Erythroblast (primary cell): ENCODE measurements at places on chromosomes 7 and 10.

DNA sequence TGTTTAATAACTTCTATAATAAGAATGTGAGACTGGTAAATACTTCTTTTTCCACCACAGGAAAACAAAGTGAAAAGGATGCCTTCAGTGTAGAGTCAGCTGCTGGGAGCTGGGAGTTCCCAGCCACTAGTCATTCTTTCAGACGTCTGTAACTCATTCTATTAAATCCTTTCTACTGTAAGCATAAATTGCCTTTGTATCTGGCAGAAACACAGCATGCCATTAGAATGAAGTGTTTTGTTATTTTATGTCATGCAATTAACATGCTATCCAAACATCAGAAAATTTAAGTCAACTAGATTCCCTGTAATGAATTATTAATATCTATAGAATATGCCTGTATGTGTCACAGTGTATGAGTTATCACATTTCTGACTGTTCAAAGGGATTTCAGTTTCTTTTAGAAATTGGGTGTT is 14.3 kb downstream of the BPGM start:
- no peak for DNase-seq

DNA sequence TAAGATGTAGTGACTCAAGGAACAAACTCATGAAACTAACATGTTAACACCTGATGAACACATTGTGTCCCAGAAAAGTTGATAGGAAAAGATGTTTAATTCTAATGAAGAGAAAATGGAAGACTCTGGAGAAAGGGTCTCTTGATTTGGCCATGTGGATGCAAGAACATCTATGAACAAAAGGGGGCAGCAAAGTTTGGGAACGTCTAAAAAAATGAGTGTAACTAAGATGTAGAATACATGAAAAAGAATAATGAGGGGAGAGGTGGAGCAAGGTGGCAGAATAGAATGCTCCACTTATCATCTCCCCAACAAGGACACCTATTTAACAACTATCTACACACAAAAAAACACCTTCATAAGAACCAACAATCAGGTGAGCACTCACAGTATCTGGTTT is 805.1 kb downstream of the TNS3 start:
- no peak for DNase-seq

DNA sequence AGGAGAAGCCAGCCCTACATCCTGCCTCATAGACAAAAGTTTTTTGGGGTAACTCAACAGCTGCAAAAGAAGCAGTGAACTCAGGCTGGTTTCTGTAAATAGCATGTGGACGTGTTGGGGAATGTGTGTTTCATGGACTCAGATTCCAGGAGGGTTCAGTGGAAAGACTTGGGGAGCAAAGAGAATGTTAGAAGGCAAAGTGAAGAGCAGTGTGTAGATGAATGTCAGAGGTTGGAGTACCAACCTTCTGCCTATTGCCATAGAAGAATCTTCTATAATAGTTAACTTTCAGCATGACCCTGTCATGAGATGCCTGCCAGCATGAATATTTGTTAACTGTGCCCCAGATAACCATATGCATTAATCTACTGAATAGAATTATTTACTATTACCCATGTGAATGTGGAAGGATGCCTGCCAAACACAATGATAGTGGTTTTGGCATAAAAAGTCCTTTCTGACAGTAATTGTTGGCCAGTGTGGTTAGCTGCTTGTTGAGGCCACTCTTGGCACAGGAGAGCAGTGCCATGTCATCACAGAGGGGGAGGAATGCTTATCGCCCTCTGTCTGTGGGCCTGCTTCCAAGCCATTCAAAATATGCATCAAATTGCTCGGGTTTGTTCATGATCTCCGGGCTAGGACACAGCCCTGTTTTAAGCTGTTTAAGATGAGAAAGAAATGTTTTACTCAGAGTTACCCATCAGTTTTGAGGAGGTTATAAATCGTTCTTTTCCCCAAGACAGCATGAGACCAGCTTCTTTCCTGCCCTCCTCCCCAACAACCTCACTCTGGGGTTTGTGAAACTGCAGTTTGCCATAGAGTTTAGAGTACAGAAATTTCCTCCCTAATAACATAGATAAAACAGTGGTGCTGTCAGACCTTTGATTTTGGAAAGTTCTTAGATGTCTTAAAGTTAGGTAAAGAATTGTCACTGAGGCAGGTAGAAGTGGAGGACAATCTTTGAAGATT is 165.3 kb downstream of the WNT2 start:
- DNase-seq, result peak; percentile 70

DNA sequence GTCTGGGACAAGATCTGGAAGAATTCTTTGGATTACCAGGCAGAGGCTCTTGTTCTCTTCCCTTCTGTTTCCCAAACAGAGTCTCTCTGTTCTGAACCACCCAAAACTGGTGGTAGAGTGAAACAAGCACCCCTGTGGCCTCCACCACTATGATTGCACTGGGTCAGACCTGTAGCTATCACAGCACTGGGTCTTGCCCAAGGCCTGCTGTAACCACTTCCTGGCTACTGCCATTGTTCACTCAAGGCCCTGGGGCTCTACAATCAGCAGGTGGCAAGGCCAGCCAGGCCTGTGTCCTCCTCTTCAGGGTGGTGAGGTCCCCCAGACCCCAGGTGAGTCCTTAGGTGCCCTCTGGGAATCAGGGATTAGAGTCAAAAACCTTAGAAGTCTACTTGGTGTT is 4.1 kb upstream of the LRRC17 start:
- no peak for DNase-seq

DNA sequence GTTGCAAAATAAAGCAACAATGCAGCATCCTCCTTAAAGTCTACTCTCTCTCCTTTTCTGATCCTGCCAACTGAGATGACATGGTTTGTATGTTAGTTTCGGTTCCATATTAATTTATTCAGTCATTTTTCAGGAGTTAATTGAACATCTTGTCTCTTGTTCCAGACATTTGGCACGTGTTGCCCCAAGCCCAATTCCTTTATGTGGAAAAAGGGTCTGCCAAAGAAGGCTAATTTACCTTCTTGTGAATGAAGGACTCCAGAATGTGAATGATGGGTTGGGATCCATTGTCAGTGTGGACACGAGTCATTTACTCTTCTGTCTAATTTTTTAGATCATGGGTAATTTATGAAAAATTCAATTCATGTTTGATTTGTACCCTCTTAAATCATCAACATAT is 350.9 kb upstream of the LRGUK start:
- no peak for DNase-seq

GRCh38 chr7:75649462-75649861 is 89.3 kb downstream of the HIP1 start:
- no peak for DNase-seq

GRCh38 chr10:127944256-127944655 is 37.4 kb downstream of the PTPRE start:
- no peak for DNase-seq

DNA sequence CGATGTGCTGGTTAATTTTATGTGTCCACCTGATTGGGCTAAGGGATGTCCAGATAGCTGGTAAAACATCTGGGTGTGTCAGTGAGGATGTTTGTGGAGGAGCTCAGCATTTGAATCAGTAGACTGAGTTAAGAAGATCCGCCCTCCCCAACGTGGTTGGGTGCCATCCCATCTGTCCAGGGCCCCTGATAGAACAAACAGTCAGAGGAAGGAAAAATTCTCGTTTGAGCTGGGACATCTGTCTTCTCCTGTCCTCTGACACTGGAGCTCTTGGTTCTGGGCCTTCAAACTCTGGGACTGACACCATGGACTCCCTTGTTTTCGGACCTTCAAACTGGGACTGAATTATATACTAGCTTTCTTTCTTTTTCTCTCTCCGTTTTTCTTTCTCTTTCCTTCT is 59.6 kb downstream of the CARD11 start:
- no peak for DNase-seq

DNA sequence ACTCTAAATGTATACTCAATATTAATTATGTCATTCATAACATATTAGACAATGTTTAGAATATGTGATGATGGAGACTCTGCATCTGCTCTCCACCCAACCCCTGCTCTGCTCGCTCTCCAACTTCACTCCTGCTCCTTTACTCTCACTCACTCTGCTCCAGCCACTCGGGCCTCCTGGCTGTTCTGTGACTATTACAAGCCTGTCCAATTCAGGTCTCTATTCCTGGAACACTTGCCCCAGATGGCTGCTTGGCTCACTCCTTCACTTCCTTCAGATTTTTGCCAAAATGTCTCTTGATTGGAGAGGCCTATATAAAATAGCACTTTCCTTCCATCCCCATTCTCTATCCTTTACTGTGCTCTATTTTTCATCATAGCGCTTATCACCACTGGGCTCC is 84.8 kb downstream of the HBP1 start:
- DNase-seq, result no peak

- DNase-seq, result no peak
Measured at GRCh38 chr7:4023502-4023901, 658.6 kb upstream of the FOXK1 start.

DNA sequence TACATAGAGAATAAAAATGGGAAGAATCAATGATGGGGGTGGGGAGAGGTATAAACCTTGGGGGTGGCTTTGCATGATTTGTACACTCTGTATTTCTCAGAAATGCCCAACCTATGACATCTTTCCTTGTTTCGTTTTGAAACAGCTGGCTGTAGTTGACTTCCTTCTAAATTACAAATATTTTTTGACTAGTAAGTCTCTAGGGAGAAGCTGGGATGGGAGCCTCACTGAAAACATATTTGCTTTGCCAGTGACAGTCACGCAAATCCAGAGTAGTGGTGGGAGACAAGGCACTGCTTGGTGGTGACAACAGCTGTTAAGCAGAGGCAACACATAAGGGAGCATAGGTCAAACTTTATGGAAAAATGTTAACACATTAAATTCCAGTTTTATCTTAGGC is 440.5 kb downstream of the SEMA3D start:
- no peak for DNase-seq

GRCh38 chr7:90312745-90313144 is 8.4 kb downstream of the FAM237B start:
- peak; percentile 4 for DNase-seq

DNA sequence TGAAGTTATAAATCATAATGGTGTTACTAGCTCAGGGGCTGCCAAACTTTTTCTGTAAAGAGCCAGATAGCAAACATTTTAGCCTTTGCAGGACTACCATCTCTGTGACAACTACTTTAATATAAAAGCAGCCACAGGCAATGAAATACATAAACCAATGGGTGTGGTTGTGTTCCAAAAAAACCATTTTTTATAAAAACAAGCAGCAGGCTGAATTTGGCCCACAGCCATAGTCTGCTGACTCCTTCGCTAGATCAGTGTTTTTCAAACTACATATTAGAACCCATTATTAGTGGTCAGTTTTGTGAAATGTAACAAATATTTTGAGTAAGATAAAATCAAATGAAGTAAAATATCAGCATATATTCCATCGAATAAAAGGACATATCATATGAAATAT is 13.6 kb downstream of the GNG11 start:
- no peak for DNase-seq

GRCh38 chr7:102874966-102875365 is 37.8 kb upstream of the LRRC17 start:
- no peak for DNase-seq

GRCh38 chr7:157926521-157927150 is 589.8 kb downstream of the DNAJB6 start:
- no peak for DNase-seq

GRCh38 chr7:2621061-2621828 is 10.5 kb upstream of the TTYH3 start:
- DNase-seq, result no peak

GRCh38 chr7:26841003-26841739 is 23.2 kb downstream of the SKAP2 start:
- no peak for DNase-seq

DNA sequence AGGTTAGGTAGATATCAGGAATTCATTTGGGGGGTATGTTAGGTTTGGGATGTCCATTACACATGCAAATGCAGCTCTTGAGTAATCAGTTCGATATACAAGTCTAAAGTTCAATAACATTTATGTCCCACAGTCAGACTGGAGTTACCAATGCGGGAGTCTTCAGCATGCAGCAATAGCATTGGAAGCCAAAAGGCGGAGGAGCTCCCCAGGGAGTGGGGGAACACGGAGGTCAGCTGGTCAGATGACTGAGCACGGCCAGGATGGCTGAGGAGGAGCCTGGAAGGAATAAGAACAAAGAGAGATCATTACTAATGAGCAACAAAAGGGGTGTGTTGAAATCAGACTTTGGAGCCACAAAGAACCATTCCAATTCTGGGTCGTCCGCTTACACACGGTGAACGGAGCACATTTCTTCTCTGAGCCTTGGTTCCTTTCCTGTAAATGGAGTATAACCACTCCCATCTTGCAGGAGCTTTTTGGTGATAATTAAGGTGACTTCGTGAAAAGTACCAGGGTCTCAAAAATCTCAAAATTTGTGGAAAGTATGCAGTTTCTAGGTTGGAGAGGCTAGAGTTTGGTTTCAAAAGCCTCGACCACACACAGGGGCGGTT is 478 bp upstream of the ZNF22 start:
- no peak for DNase-seq

DNA sequence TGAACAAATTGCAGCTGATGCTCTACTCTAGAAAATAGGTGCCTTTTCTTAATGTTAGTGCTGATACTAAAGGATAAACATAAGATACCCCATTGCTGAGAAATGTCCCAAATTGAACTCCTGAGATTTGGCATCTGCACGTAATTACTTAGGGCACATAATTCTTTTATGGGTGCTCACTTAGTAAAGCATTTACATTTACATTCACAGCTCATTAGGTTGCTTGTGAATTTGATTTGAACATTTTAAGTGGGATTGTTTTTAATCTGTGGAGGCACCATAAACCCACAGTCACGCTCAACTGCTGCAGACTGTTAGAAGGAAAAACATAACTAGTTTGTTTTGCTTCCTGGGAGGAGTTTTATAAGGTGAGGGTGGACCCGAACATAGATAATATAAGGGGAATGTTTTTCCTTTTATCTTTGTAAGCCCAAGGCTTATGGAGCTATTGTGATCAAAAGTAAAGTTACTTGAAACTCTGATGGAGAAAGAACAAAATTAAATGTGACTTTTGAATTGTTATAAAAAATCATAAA is 560.8 kb downstream of the REEP3 start:
- DNase-seq, result no peak

- no peak for DNase-seq
Measured at GRCh38 chr10:118167056-118167700, 120.4 kb upstream of the RAB11FIP2 start.

DNA sequence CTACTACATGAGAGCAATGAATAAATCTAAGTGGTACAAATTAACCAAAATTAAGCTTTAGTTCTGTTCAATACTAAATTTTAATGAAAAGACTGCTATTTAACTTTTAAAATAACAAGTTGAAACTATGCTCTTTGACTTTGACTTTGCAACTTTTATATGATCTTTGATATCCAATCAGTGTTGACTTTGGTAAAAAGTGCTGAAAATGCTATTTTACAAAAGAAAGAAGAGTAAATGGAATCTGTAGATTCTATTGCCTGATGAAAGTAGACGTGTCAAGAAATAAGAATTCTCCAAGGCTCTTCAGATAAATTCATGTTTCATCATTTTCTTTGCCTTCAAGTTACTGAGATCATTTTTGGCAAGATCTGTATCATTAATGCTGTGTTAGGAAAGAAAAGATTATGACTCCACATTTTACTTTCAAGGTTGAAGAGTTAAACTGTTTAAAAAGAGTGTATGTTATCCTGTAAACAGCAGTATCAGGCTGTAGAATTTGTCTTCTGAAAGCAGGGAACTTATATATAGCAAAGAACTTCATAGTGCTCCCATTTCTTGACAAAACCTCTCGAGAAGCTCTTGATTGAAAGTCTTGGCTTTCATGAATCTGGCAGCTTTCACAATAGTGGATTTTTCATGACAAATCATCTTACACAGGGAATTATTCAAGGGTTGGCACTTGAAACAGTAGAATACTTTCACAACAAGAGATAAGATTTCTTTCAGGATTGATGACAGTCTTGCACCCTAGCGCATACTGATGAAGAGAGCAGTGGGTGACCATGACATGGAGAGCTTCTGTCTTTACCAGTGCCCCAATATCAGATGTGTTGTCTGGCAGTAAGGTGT is 72.1 kb downstream of the PTEN start:
- DNase-seq, result no peak
